ENCODE measurements at places on chromosomes 4 and X.
A peak's percentile ranks its signal among the peaks of the same experiment; 100 is the strongest.

GRCh38 chr4:587671-588350 lies 11.7 kb upstream of the TMEM271 start:
- no peak for DNase-seq

- no peak for DNase-seq
These were observed 16.0 kb downstream of the SULT1E1 start for GRCh38 chr4:69843932-69844331.

DNA sequence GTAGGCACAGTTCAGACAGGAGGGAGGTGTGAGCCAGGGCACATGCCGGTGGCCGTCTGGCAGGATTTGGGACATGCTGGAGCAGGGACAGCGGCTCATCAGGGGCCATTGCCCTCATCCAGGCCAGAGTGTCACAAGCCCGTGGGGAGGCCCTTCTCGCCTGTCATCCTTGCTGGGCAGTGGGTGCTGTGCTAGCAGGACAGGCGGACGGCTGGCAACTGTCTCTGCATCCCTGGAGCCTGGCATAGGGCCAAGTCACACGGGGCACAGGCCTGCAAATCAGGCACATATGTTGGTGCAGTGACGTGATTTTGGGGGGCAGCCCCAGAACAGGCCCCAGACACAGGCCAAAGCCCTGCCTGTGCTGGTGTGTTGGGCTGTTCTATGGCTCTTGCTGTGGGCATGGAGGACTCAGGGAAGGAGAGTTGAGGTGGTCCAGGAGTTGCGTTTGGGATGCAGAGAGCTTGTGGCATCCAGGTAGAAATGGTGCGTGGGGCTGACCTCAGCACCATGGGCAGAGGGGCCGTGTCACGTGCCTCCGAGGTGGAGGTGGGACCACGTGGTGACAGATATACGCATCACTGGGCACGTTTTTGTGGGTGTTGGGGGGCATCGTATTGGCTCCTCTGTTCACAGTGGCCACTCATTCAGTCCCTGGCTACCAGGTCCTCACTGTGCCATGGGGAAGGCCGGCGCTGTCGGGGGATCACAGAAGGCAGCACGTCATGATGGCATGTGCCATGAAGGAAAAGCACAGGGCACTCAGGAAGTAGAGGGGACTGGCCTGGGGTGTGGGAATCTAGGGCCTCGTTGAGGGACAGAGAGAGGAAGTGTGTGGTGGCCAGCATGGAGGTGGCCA lies 14.6 kb upstream of the MSANTD1 start:
- DNase-seq = no peak

DNA sequence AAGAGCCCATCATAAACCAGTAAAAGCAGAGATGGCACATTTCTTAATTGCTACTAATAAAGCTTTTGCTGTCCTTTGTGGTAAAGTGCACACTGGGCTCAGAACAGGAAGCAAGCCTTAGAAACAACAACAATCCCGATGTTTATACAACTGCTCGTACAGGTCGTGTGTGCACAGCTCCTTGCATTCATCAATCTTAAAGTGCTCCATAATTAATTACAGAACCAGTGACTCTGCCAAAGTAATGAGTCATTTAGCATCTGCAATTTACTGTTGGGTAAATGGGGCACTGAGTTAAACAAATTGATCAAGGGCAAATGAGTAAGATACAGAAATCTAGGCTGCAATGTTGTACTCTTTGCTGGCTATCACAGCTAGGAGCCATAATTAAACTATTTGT lies 61.3 kb upstream of the TXK start:
- no peak for DNase-seq

DNA sequence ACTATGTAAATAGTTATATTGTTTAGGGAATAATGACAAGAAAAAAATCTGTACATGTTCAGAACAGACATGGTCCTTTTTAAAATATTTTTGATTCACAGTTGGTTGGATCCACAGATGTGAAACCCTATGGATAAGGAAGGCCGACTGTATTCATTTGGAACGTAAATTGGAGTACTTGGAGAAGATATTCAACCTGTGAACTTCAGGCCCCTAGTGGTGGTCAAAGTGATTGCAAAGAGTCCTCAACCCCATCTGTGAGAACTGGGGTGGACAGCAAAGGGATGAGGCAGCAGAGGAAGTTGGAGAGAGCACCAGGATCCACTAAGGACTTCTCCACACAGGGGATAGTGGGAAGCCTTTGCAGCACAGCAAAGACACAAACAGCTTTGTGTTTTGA lies 6.2 kb upstream of the CXCL13 start:
- no peak for DNase-seq

DNA sequence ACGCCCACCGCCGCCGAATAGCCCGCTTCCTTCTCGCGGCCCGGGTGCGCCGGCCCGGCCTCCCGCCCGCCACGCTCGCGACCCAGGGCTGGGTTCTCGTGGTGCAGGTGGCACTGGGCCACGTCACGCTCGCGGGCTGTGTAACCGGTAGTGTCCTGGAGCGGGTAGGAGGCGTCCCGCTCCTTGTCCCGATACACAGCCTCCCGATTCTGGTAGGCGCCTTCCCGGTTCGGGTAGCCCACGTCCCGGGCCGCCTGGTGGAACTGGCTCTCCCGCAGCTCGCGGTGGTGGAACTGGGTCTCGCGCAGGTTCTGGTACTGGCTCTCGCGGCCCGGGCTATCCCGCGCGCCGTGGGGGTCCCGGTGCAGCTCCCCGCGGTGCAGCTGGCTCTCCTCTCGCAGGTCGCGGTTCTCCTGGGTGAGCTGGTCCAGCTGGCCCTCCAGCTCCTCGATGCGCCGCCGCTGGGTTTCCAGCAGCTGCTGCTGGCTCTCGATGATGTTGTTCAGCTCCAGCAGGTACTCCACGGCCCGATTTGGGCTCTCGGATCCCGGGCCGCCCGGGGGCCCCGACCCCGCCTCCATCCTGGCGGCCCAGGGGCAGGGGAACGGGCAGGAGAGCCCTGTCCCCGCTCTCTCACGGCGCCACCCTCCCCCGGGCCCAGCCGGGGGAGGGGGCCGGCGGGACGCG lies 39.3 kb upstream of the IQSEC2 start:
- no peak for DNase-seq

GRCh38 chr4:185958094-185958747 lies 110.7 kb upstream of the TLR3 start:
- no peak for DNase-seq

- no peak for DNase-seq
These were observed 50.6 kb downstream of the ATP11C start for GRCh38 chrX:139882299-139882698.

- DNase-seq = no peak
These were observed 40.6 kb downstream of the USP26 start for GRCh38 chrX:133056341-133056740.

GRCh38 chr4:162732876-162733275 lies 433.8 kb downstream of the NAF1 start:
- DNase-seq = no peak

DNA sequence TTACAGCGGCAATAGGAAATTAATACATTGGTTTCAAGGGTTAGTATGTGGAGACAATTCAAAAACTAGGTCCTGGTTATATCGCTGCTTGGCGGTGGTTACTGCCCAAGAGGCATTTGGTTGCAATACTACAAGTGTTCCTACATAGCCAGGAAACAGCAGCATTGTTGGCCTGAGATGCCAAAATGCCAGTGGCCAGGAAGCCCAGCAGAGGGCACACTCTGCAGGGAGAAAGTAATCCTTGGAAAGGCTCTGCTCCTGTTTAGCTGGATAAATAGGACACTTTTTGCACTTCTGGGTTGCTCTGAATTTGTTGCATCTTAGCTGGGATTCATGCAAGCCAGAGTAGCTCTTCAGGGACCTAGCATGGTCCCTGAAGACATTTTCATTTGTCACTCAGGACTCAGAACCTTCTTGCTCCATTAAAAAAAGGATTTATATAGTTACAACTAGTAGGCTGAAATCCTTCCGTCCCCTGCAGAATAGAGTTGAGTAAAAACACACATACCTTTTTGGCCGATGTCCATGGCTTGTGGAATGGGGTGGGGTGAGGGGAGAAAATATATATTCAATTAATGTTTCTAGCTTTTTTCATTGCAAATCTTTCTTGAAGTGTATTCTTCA lies 8.1 kb upstream of the GPR119 start:
- DNase-seq = no peak

GRCh38 chrX:136464589-136464988 lies 23.2 kb upstream of the BRS3 start:
- DNase-seq = no peak

DNA sequence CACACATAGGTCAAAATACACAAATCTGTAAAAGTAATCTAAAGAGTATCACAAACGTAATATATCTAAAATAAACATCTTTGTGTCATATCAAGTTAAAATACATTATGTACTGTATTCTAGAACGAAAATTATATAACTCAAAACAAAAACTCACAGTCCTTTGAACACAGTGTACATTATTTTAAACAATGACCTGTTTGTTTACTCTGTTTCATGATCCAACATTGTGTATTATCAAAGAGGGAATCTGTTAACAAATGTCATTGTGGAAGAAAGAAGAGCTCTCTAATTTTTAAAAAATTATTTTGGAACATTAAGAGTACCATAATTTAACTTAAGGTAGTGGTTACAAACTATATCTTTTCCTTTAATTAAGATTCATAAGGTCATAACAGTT lies 144.1 kb downstream of the FRYL start:
- DNase-seq = no peak

- no peak for DNase-seq
These were observed 102.7 kb downstream of the TRAM1L1 start for GRCh38 chr4:116982656-116983055.

DNA sequence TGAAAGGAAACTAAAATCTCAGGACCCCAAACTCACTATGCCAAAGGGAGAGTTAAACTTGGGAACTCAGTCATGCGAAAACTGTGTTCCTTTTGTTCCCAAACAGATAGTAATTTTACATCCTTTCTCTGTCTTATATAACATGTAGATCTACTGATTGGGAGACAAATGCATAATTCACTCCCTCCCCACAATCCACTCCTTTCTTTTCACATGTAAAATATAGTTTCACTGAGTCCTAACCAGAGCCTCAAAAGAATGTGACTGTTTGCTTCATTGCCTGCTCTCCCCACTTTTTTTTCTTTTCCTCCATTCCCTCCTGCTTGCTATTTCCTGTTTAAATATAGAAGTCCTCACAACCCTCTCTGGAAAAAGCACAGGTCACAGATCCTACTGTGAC lies 699.3 kb upstream of the ADGRL3 start:
- no peak for DNase-seq

GRCh38 chr4:172957216-172957615 lies 211.4 kb upstream of the GALNT7 start:
- no peak for DNase-seq

DNA sequence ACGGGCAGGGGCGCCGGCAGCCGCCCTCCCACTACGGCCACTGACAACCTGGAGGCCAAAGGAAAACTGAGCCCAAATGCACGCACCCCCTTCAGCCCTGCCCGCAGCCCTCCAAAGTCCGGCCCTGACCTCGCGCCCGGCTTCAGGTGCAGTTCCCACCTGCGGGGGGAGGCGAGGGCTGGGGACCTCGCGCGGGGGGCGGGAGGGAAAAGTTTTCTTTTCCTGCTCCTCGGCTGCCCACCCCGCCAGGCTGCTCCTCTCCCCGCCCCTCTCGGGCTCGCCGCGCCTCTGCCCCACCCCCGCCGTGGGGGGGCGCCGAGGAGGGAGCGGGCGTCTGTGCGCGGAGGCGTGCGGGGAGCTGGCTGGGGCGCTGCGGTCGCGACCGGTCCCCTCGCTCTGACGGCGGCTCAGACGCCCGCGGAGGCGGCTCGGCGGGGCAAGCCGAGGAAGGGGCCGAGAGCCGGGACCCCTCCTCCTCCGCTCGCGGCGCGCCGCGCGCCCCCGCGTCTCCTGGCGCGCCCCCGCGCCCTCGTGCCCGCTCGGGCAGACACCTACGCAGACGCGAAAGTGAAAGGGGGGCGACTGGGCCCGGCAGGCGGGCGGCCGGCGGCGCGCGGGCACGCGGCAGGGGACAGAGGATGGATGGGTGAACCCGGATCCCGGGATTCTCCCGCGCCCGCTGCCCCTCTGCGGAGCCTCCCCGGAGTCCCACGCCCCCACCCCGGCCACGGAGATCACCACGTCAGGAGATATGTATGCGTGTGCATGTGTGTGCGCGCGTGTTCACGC lies 3.1 kb upstream of the NR3C2 start:
- DNase-seq = peak; percentile 31

- DNase-seq = no peak
These were observed 32.3 kb downstream of the ADGRA3 start for GRCh38 chr4:22483551-22483981.

DNA sequence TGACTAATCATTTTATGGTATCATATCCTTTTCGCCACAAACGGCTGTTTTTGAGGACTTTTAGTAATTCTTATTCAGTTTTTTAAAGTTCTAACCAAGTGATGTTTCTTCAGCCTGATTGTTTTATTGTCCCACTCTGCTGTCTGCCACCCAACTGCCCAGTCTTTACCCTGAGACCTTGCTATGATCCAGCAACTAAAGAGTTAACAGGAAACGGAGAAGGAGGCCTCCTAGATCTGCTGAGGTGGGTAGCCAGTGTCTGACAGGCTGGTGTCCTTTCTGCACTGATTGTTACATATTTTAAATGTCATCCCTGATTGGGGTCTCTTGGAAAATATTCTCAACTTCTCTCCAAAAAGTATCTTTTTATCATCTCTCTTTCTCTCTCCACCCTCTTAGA lies 7.9 kb upstream of the TMEM150C start:
- DNase-seq = no peak

GRCh38 chr4:145773581-145774234 lies 93.8 kb downstream of the C4orf51 start:
- DNase-seq = no peak

DNA sequence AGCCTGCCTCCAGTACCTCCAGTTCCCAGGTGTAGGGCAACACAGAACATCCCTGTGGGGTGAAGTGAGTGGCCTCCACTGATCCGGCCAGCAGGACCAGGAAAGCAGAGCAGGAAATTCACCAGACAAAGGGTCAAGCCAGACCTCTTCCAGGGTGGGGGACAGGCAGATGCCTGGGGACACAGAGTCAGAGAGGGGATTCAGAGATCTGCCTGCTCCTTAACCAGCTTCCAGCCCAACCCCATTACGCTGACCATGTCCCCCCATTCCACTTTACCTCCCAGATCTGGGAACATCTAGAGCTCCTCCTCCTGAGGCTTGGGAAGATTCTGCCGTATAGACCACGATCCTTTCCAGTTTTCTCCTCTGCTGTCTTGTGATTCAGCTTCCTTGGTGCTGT lies 72.9 kb upstream of the MTM1 start:
- DNase-seq = no peak

DNA sequence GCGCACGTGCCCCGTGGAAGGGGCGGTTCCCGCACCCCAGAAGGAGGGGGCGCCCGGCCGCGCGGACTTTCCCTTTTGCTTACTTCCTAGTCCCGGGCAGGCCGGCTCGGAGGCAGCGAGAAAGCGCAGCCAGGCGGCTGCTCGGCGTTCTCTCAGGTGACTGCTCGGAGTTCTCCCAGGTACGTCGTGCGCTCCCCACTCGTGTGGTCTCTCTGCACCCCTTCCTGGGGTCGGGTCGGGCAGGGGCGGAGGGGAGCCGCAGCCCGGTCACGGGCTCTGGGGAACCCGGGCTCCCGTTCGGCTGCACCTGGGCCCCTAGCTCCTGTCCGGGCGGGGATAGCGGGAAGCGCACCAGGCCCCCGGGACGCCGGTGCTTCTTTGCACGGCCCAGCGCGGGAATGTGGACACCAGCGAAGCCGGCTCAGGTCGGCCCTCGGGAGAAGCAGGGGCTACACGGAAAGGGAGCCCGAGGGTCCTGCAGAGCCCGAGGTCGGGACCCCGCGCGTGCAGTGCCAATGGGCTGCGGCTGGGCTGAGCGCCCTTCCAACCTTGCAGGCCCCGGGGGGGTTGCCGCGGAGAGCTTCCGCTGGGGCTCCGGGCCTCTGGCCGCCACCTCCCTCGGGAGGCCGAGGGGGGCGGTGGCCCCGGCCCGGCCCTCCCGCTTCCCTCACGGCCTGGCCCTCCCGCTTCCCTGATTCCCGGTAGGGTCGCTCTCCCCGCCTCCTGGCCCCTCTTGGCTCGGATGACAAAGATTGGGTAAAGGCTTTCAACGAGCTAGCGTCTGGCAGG lies at the start of gene TLR2:
TLR2 (plus strand) TSS at position 99 of the 789 bp plus-strand sequence. CDS start 18,628 bp downstream, outside the sequence.
- DNase-seq = peak; percentile 26
